GM10248 (cell line): ENCODE measurements at places on chromosomes 16 and 17.

DNA sequence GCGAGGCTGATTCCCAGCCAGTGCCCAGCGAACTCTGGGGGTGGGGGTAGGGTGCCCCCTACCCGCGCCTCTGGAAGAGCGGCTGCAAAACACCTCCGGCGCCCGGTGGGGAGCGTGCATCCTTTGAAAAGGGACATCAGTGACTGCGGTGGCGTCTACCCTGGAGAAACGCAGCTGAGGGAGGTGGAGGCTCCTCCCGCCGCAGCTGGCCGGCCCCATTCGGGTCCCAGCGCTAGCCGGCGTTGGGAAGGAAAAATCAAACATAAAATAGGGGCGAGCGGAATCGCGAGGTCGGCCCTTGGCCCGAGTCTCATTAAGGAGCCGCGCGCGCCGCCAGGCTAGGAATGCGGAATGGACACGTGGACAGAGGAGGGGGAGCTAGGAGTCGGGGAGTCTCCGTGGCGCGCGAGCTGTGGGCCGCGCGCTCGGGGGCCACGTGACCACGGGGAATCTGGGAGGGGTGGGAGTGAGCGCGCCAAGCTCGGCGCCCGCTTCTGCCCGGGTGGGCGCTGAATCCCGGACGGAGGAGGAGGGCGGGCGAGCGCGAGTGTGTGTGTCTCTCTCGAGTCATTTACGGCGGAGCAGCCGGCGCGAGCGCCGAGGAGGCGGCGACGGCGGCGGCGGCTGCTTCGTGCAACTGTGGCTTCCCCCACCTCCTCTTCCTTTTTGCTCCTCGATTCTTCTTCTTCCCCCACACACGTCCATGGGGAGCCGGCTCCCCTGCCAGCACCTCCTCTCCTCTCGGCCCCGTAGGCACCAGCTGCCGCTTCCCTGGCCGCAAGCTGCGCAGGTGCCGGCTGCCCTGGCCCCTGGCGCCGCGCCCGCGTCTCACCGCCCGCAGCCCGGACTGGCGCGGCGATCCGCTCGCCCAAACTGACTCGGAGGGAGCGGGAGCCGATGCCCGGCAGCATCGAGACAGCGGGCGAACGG, at the start of gene TMEM132E:
Gene TMEM132E, plus strand, starts transcription at position 566 of the 930 bp plus-strand sequence. CDS start 1,495 bp downstream, outside the sequence.
- DNase-seq = no peak

DNA sequence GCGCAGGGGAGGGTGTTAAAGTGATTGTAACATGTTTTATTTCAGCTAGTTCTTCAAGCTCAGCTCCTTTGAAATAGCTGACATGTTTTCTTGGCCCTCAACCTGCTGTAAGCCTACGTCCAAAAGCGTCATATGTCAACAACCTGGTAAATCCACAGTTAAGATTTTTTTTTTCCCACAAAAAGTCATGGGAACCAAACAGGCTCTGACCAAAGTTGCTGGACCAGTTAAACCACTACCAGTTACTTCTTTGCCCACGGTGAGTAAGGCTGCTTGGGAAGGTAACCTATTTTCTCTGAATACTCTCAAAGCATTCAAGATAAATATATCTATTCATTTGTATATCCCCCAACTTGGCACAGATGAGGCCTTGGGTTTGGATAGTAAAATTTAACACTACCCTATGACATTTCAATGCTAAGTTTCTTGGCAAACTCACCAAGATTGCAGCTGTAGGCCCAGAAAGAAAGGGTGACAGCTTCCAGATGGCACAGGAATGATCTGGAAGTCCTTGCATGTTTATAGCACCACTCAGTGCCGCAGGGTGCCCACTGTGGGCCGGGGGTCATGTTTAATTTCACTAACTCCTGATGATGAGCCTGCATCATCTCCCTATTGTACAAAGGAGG, 166.2 kb downstream of the XYLT1 start:
- no peak for DNase-seq

DNA sequence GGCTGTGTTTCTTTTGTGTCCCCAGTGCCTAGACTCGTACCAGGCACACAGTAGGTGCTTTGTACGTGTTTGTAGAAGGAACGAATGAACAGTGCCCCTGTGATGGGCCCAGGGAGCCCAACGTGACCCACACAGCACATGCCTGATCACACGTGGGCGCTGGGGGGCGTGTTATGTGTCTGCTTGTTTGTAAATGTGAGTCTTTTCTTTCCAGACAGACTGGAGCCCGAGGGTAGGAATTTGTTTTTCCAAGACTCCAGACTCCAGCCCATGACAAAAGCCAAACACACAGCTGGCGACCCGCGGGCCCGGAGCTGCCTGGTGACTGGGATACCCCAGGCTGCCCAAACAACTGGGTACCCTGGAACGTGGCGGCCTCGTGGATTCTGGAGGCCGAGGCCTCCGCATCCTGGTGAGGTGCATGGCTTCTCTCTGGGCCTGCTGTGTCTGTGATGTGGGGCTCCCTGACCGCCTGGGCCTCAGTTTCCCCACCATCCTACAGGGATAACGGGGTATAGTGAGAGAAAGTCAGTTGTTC, 14.9 kb upstream of the CBFA2T3 start:
- DNase-seq = no peak

DNA sequence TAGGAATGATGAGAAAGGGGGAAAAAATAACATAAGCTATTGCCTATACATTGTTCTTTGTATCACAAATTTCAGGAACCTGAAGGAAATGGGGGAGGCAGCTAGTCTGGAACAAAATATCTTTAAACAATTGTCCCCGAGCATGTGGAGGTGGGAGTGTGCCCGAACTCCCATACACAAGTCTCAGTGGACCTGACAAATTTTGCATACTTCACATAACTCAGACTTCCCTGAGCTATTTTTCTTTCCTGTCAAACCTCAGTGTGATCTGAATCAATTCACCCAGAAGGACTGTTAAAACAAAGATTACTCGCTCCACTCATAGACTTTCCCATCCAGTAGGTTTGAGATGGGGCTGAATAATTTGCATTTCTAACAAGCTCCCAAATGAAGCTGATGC, 1.6 kb upstream of the XPO6 start:
- no peak for DNase-seq

- DNase-seq = no peak
Measured at GRCh38 chr17:27915709-27916108, 22.5 kb upstream of the LYRM9 start.

- no peak for DNase-seq
Measured at GRCh38 chr16:81618661-81619060, 160.4 kb upstream of the PLCG2 start.

- DNase-seq = no peak
Measured at GRCh38 chr16:88867581-88868246, 1.3 kb upstream of the PABPN1L start.

DNA sequence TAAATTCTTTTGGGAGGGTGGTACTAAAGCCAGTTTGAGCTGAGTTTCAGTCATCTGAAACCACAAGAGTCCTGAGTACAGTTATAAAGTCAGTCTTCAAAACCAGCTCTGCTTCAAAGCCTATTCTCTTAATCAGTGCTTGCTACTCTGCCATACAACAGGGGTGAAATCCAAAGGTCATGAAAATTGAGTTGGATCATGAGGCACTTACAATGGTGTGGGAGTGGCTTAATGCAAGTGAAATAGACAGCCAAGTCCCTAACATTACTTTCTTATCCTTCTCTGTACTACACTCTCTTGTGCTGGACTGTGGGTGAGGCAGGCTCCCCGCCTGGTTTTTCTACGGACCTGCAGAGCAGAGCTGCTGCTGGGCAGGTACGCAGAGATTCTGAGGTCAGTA, 12.4 kb downstream of the CBLN1 start:
- DNase-seq = no peak

DNA sequence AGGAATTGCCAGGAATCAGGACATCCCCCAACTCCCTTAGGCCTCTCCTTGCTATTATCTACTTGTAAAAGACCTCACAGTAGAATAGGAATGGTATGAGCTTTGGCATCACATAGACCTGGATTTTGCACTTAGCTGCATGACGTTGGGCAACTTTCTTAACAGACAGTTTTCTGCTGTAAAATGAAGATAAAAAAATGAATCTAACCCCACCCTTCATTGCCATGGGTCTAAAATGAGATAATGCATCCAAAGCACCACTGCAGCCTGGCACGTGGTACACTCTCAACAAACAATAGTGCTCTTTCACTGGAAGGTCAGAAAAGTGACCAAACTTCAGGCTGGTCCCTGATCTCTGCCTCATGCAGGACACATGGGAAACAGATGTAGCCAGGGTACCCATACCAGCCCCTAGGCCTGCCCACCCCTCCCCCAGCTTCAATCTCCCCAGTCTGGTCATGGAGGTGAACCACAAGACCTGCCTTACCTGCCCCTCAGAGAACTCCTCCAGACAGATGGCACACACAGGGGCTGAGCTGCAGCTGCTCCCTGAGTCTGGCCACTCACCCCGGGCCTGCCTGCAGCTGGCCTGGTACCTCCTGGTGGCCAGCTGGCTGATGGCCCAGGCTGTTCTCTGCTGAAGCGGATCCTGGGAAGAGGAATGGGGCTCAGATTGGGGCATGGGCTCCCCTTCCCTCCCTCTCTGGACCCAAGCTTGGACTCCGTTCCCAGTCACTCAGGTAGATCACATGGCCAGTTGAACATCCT, 8.5 kb upstream of the SUPT4H1 start:
- DNase-seq = no peak

DNA sequence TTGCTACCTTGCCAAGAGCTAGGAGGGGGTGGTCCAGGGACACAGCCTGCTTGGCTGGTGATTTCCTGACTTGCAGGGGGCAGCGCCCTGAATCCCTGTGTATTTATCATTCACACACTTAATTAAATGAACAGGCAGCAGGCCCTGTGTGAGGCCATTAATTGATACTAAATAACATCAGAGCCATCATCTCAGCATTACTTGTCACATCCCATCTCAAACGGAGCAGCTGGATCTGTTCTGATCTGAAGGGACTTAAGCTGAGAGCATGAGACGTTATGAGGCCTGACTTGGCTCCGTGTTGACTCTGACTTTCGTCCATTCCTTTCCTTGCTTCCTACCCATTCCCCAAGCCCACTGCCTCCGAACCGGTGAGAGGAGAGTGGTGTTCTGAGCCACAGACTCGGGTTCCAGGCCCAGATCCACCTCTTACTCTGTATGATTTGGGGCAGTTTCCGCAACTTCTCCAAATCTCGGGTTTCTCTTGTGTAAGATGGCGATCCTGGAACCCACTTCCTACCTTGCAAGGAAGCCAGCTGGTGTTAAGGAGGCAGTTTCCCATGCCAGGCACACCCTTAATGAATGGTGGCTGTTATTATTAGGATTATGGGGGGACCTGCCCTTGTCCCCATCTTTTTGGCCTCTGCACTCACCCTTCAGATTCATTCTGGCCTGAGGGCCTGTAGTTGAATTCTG, 33.8 kb downstream of the CACNA1G start:
- DNase-seq = no peak

GRCh38 chr16:31360251-31360650, 5.3 kb downstream of the ITGAX start:
- DNase-seq = no peak

DNA sequence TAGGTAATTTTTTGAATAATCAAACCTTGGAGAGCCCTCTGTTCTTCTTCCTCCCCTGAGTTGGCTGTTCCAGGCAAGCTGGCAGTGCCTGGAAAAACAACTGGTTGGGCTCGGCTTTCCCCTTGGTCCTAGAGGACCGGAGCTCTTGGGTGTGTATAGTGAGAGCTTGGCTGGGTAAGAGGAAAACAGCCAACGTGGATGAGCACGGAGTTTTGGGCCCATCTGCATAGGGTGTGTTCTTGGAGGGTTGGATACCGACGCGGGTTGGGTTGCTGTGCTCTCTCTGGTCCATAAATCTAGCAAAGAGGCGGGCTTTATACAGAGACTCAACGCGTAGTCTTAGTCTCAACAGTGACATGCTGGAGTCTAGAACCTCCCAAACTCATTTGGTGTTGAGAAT, 23.2 kb downstream of the ITGB3 start:
- DNase-seq = no peak

DNA sequence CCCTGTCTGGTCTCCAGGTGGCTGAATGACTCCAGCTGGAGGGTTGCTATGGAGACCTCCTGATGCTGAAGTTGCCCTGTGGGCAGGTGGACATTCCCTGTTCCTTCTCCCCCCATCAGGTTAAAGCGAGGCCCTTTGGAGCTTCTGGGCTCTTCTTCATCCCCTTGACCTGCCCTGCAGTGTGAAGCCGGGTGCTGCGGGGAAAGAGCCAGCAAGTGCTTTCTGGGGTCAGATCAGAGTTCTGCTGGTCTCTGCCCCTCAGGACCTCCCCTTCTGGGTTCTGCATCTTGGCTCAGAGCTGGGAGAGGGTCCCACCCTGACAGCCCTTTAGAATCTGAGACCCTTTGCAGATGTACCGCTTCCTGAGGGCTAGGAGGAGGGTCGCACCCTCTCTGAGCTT, 25.1 kb downstream of the NKD1 start:
- DNase-seq = no peak
